ENCODE measurements at places on chromosomes 3 and 15.

- DNase-seq = no peak
- no peaks in the 10 kb centered on the region for H3K36me3 ChIP-seq
- no peaks in the 10 kb centered on the region for H3K4me1 ChIP-seq
Observed at GRCh38 chr3:57382933-57383332, 90.4 kb upstream of the ASB14 start.

DNA sequence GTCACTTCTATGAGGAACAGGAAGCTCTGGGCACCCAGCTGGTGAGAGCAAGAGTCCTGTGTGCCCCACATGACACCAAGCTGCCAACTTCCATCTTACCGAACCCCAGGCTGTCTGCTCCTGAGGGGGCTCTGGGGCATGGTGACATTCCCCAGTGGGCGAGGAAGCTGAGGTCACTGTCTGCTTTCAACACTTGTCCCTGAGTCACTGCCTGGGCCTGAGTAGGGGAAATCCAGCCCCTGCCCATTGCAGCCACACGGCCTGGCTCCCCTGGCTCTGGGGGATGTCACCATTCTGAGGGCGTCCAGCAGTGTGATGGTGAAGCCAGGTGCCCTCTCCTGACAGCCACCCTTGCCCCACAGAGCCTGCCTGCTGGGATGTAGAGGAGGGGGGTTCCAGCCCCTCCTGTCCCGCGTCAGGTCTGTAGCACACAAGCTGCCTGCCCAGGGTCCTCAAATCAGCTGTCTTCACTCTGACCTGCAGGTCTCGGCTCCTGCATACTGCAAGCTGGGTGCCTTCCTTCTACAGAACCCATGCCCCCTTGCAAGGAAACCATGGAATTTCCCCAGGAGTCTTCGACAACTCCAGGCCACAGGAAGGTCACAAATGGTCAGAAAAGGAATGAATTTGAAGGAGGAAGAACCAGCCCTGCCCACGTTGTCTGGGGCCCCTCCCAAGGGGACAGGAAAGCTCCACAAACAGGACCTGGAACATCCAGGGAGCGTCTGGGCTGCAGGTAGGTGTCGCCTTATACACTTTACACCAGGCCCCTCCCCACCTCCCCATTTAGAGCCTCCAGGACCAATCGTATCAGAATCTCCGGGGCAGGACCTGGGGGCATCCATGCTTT lies 69.9 kb upstream of the GATM start:
- no peak overlapping the region for H3K27ac ChIP-seq
- H3K4me1 ChIP-seq = no peaks in the 10 kb centered on the region
- no peaks in the 10 kb centered on the region for H3K36me3 ChIP-seq

DNA sequence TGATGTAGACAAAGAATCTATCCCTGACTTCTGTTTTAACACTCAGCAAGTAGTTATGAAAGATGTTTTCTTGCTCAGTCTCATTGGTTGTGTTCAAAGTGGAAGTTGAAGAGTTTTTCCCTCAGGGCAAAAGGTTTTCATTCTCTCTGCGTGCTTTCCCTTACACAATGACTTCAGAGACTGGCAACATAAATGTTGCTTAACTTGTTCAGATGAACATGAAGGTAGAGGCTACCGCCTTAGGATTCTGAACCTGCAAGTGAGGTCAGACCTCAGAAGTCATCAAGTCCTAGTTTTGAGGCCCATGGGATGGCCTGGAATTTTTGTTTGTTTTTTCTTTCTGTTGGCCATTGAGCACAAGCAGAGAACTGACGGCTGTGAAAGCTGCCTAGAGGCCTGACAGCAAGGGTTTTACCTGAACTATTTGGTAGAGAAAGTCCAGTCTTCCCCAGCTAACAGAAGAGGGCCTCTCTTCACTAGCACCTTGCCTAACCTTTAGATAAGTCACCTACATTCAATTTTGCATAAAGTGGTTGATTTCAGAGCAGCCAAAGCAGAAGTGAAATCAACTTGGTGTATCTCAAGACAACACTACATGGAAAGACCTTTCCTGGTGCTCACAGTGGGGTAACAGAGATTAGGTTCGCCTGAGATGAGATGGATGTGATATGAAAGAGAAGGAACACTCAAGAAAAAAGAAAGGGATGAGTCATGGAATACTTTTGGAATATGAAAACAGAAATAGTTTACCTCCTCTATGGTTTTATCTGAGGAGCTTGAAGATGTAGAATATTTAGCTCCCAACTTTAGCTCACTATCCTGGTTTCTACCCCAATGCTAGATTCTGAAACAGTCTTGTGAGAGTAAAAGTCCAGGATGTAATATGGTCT lies 53.6 kb upstream of the AP4E1 start:
- no peaks in the 10 kb centered on the region for H3K36me3 ChIP-seq
- no peaks in the 10 kb centered on the region for H3K4me1 ChIP-seq
- no peak overlapping the region for H3K27ac ChIP-seq

DNA sequence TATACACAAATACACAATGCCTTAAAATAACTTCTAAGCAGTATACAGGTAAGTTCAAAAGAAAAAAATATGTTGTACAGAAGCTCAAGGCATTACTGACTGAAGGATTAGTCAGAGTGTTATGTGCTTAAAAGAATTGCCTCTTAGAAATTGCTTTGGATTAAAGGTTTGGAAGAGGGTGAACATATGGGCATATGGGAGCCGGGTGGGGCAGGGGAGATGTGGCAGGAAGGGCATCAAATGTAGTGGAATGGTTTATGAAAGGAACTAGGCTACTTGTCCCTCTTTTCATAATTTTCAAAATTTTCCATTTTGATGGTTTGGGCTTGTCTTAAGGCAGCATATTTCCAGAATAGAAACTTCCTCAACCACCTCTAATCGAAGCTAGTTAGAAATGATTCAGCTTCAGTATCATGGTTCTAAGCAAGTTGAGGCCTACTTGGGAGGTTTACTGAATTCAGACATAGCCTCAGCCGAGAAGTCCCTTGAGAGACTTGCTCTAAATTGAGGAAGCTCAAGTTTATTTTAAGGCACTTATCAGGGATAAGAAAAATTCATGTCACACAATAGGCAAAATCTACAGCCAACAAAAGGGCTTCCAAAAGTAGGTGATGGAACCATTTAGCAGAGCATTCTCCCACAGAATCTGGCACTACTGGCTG lies 10.1 kb upstream of the GOLGB1 start:
- no peaks in the 10 kb centered on the region for H3K36me3 ChIP-seq
- no peak overlapping the region for H3K27ac ChIP-seq
- H3K27me3 ChIP-seq = no peaks in the 10 kb centered on the region
- H3K4me3 ChIP-seq = no peak overlapping the region
- DNase-seq = no peak

- H3K36me3 ChIP-seq = peaks cover 2% of the 10 kb centered on the region
- peaks cover 25% of the 10 kb centered on the region for H3K27me3 ChIP-seq
- no peak for DNase-seq
- no peaks in the 10 kb centered on the region for H3K4me1 ChIP-seq
Observed at GRCh38 chr3:161142486-161142885, 37.3 kb upstream of the B3GALNT1 start.

GRCh38 chr15:42137461-42138261 lies 18.8 kb downstream of the PLA2G4F start:
- no peaks in the 10 kb centered on the region for H3K36me3 ChIP-seq
- H3K4me1 ChIP-seq = no peaks in the 10 kb centered on the region
- no peak for DNase-seq
- peaks cover 8% of the 10 kb centered on the region for H3K27me3 ChIP-seq

GRCh38 chr15:84398763-84399701 lies 163.5 kb downstream of the GOLGA6L4 start:
- no peak overlapping the region for H3K27ac ChIP-seq
- DNase-seq = no peak
- H3K4me3 ChIP-seq = no peak overlapping the region
- H3K36me3 ChIP-seq = peaks cover 1% of the 10 kb centered on the region
- no peaks in the 10 kb centered on the region for H3K4me1 ChIP-seq

DNA sequence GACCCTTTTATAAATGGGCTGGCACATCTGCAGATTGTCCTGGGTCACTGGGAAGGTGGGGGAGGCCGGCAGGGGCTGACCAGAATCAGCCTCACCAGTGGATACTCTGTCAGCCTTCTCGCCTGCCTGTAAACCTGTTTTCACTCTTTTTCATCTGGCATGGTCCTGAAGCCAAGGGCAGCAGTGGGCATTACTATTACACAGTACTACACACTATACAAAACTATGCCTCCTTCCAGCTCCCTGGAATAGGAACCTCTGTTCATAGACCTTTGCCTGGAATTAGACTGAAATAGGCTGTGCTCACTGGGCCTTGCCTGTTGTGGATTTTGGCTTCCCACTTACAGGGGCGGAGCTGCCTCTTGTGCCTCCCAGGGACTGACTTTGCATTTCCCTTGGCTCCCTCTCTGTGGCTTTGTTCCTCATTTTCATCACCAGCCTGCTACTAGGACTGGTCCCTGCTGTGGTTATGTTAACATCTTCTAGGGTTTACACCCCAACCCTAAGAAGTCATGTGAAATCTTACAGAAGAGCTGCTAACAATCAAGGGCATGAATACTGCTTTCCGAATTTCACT lies 120.7 kb downstream of the FNDC3B start:
- no peak overlapping the region for H3K4me3 ChIP-seq
- no peaks in the 10 kb centered on the region for H3K36me3 ChIP-seq
- no peak for DNase-seq
- H3K27ac ChIP-seq = no peak overlapping the region

DNA sequence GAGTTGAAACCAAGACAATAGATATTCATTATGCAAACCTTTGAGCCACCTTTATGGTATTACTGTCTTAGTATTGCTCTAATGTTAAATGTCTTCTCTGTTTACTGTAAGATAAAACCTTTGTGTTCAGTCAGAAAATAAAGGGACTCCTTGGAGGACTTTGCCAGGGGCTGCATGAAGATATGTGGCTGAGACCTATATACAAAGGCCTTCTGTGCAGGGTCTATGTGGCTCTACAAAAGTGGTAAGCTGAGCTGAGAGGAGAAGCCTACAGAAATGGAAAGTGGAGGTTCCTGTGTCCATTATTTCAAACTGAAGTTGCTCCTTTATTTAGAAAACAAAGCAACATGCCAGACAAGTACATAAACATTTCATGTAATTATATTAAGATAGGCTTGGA lies 131.5 kb downstream of the FNDC3B start:
- peaks cover 2% of the 10 kb centered on the region for H3K36me3 ChIP-seq
- peaks cover 28% of the 10 kb centered on the region for H3K4me1 ChIP-seq
- no peak overlapping the region for H3K27ac ChIP-seq
- H3K27me3 ChIP-seq = no peaks in the 10 kb centered on the region
- no peak overlapping the region for H3K4me3 ChIP-seq

DNA sequence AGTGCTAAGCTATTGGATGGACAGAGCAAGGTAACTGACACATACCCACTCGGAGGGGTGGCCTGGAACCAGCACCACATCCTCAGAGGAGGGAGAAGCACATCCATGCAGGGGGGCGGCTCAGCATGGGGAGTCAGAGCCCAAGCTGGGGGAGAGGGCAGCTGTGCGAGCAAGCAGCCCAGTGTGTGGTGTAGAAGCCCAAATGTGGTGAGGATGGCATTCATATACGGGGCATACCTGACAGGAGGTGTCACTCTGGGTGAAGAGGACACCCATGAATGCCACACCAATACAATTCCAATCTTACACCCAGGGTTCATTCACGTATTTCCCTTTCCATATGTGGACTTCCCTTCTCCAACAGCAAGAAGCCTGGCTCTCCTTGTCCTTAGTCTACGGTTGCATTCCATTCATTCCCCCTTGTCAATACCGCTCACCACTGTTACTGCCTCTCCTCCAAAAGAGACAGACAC lies 58.7 kb upstream of the ACAN start:
- H3K4me3 ChIP-seq = no peak overlapping the region
- DNase-seq = no peak
- H3K27me3 ChIP-seq = peaks cover 86% of the 10 kb centered on the region
- no peaks in the 10 kb centered on the region for H3K4me1 ChIP-seq

- peaks cover 5% of the 10 kb centered on the region for H3K36me3 ChIP-seq
- no peak overlapping the region for H3K27ac ChIP-seq
- peak overlapping the region; percentile 52 for H3K4me3 ChIP-seq
- peaks cover 27% of the 10 kb centered on the region for H3K27me3 ChIP-seq
- peaks cover 6% of the 10 kb centered on the region for H3K4me1 ChIP-seq
Observed at GRCh38 chr3:47577583-47578118, 1.0 kb downstream of the CSPG5 start.
